Stimulated activated naive CD8-positive, alpha-beta T cell treated with anti-CD3 and anti-CD28 coated beads, Interleukin-15, amount 100 ng/mL, for 72 hours (primary cell): ENCODE measurements at places on chromosomes 13 and 19.

DNA sequence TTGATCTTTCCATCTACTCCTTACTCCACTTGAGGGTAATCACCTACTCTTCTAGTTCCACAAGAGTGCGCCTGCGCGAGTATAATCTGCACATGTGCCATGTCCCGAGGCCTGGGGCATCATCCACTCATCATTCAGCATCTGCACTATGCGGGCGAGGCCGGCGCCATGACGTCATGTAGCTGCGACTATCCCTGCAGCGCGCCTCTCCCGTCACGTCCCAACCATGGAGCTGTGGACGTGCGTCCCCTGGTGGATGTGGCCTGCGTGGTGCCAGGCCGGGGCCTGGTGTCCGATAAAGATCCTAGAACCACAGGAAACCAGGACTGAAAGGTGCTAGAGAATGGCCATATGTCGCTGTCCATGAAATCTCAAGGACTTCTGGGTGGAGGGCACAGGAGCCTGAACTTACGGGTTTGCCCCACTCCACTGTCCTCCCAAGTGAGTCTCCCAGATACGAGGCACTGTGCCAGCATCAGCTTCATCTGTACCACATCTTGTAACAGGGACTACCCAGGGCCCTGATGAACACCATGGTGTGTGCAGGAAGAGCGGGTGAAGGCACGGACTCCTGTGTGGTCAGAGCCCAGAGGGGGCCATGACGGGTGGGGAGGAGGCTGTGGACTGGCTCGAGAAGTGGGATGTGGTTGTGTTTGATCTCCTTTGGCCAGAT is 2.7 kb upstream of the KLK2 start:
- peak; percentile 54 for DNase-seq

- DNase-seq = no peak
Measured at GRCh38 chr19:6212403-6213265, 67.1 kb downstream of the MLLT1 start.

GRCh38 chr19:674282-675151 is 1.7 kb upstream of the FSTL3 start:
- no peak for DNase-seq

- DNase-seq = no peak
Measured at GRCh38 chr13:30314069-30314468, 6.7 kb upstream of the KATNAL1 start.

- DNase-seq = no peak
Measured at GRCh38 chr19:34962687-34963572, 1.1 kb downstream of the ZNF792 start.

- DNase-seq = no peak
Measured at GRCh38 chr19:54493967-54494585, 8.6 kb upstream of the LAIR2 start.

- no peak for DNase-seq
Measured at GRCh38 chr19:718991-719512, 10.3 kb downstream of the PALM start.

GRCh38 chr19:44164327-44164672 is 600 bp upstream of the ZNF226 start:
- DNase-seq = no peak

DNA sequence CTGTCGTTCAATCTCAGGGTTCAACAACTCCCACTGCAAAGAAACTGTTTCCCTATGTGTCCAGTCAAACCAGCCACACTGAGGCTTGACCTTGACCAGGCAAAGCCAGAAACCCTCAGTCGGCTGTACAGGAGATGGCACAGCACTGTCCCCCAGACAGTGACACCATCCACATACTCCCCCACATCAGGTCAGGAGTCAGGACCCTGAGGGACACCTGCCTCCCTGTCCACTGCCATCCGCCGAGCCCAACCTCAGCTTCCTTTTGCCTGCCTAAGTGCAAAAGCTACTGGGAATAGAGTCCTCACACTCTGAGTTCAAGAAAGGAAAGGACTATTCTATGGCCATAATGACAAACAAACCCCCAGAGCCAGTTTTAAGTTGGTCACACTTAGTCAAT is 66.8 kb downstream of the ATP7B start:
- no peak for DNase-seq

- no peak for DNase-seq
Measured at GRCh38 chr19:13146763-13147563, 3.2 kb downstream of the STX10 start.
